ENCODE measurements at places on chromosomes 11 and 22. TPM values are rescaled to one million over a fixed set of nuclear protein-coding genes. Genes with fewer than 3 reads are reported as not detected.

Gene KCTD14
- 0.50 TPM for total RNA-seq

Gene CASP5
- total RNA-seq = not detected

Gene MIOX
- total RNA-seq = not detected

Gene APOL1
- total RNA-seq = 17.6 TPM

Gene TSKU
- 2.7 TPM for total RNA-seq

Gene CABP4
- total RNA-seq = 0.28 TPM

- peak; percentile 27 for DNase-seq
- H3K4me3 ChIP-seq = no peak overlapping the region
- no peak overlapping the region for H3K27ac ChIP-seq
- peaks cover 7% of the 10 kb centered on the region for H3K36me3 ChIP-seq
- H3K27me3 ChIP-seq = no peaks in the 10 kb centered on the region
These were observed 20.9 kb downstream of the SERGEF start for GRCh38 chr11:17991783-17992433.

- no peak overlapping the region for H3K4me3 ChIP-seq
- H3K27me3 ChIP-seq = no peaks in the 10 kb centered on the region
- no peaks in the 10 kb centered on the region for H3K4me1 ChIP-seq
- no peaks in the 10 kb centered on the region for H3K36me3 ChIP-seq
- H3K27ac ChIP-seq = no peak overlapping the region
- no peak for DNase-seq
These were observed 742 bp upstream of the BBOX1 start for GRCh38 chr11:27039873-27040272.

DNA sequence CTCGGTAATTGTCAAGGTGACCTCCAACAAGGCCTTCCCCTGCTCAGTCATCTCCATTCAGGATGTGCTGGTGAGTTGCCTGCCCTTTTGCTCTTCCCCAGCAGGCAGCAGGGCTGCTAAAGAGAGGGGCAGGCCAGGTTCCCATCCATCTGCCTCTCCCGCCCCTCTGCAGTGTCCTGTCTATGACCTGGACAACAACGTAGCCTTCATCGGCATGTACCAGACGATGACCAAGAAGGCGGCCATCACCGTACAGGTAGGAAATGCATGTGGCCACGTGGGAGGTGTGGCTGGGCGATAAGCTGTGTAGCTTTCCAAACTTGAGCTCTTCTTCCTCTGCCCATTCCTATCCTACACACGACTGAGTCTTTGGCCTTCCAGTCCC lies 4.0 kb downstream of the SIDT2 start:
- H3K4me1 ChIP-seq = peaks cover 31% of the 10 kb centered on the region
- no peak for DNase-seq
- H3K27ac ChIP-seq = no peak overlapping the region
- no peaks in the 10 kb centered on the region for H3K27me3 ChIP-seq

DNA sequence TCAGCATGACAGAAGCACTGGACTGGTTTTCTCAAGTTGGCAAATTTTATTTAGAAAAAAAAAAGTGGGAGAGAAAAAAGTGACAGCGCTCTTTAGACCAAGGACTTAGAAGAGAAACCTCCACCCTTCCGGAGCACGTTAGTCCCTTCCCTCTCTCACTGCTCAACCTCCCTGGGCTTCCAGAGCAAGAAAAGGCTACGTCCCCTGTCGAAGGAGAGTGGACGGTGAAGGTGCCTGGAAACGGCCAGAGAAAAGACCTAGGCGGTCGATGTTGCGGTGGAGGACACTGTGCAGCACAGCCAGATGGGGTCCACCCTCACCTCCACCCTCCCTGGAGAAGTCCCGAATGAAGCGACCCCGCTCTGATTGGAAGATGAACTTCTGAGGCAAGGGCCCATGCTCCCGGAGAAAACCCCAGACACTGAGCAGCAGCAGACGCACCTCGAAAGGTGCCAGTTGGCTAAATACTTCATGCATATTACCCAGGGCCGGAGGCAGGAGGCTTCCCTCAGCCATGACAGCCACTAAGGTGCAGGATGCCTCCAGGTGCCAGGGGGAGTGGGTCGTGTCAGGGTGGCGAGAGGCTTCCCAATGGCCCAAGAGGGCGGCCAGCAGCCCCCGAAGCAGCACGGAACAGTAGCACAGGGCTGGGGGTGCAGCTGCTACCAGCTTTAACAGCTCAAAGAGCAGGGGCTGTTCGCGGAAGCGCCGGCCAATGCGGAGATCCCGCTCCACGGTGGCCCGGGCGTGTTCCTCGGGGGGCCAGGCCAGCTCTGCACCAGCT lies 604 bp upstream of the GANAB start:
- peak overlapping the region; percentile 99 for H3K27ac ChIP-seq
- H3K4me1 ChIP-seq = peaks cover 28% of the 10 kb centered on the region
- H3K27me3 ChIP-seq = no peaks in the 10 kb centered on the region
- H3K4me3 ChIP-seq = peak overlapping the region; percentile 99

DNA sequence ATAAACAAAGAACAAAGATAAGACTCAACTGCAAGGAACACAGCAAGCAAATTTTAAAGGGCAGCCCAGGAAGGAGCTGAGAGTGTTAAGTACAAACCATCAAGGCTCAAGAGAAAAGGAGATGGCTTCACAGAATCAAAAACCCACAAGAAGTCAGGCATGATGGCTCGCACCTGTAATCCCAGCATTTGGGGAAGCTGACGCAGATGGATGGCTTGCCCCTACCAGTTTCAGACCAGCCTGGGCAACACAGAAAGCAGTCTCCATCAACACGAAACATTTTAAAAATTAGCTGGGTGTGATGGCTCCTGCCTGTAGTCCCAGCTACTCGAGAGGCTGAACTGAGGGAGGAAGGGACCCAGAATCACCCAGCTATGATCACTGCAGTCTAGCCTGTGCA lies 32.6 kb downstream of the MAPK1 start:
- DNase-seq = no peak
- H3K27me3 ChIP-seq = no peaks in the 10 kb centered on the region
- peaks cover 1% of the 10 kb centered on the region for H3K36me3 ChIP-seq
- H3K4me1 ChIP-seq = peaks cover 36% of the 10 kb centered on the region
- H3K27ac ChIP-seq = no peak overlapping the region

Measured in activated naive CD8-positive, alpha-beta T cell treated with anti-CD3 and anti-CD28 coated beads for 36 hours (primary cell).